Lower lobe of right lung (tissue), 2 donors: ENCODE measurements at places on chromosomes 2 and 18. TPM values are rescaled to one million over a fixed set of nuclear protein-coding genes. Genes with fewer than 3 reads are reported as not detected.

The CPO gene
- not detected for total RNA-seq

DNA sequence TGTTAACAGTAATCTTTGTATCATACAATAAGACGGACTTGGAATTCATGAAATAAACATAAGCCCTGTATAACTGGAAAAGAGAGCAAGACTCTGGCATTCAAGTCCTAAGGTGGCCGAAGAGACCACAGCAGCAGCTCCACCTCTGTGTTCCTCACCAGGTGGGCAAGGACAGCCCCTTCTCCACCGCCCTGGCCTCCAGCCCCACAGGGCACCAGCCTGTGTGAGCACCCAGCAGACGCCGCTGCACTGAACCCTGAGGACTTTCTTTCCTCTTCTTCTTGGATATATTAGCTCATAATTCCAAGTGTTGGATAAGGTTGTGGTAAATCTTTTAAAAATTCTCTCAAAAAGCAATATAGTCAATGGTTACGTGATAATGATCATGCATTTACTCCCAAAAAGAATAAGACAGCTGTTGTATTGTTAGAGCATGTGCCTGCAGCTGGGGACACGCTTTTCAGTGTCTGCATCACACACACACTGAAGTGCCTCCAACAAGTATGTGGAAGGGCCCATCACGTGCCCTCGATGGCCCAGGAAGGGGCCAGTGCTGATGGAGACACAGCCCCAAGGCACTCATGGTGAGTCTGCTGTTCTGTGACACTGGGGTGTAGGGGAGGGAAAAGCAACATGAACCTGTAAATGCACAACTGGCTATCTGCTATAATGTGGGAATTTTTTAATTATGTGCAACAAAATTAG is 26.8 kb downstream of the FAM178B start:
- H3K4me3 ChIP-seq, result no peak overlapping the region
- peaks cover 3% of the 10 kb centered on the region for H3K4me1 ChIP-seq
- H3K27ac ChIP-seq, result no peak overlapping the region
- no peak for DNase-seq
- H3K36me3 ChIP-seq, result no peaks in the 10 kb centered on the region

DNA sequence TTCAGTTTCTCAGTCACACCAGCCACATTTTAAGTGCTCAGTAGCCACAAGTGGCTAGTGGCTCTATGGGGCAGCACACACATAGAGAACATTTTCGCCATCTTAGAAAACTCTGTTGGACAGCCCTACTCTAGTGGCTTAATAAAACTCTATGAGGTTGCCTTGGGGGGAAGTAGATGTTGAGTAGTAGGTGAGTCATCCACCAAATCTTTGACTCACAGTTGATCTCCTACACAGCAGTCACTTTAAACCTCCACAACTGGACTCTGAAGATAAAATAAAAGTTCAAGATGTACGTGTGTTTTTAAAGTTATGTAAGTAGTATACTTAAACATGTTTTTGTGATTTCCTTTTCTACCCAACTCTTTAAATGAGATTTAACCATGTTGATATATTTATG is 379.0 kb downstream of the SETBP1 start:
- no peak overlapping the region for H3K27ac ChIP-seq
- no peak for DNase-seq
- H3K4me3 ChIP-seq, result no peak overlapping the region
- H3K27me3 ChIP-seq, result no peaks in the 10 kb centered on the region
- H3K4me1 ChIP-seq, result no peaks in the 10 kb centered on the region

- H3K36me3 ChIP-seq, result peaks cover 51% of the 10 kb centered on the region
- no peaks in the 10 kb centered on the region for H3K27me3 ChIP-seq
- H3K4me1 ChIP-seq, result no peaks in the 10 kb centered on the region
- no peak overlapping the region for H3K27ac ChIP-seq
- no peak overlapping the region for H3K4me3 ChIP-seq
- DNase-seq, result no peak
These were observed 12.9 kb downstream of the ZNF397 start for GRCh38 chr18:35253655-35254287.

DNA sequence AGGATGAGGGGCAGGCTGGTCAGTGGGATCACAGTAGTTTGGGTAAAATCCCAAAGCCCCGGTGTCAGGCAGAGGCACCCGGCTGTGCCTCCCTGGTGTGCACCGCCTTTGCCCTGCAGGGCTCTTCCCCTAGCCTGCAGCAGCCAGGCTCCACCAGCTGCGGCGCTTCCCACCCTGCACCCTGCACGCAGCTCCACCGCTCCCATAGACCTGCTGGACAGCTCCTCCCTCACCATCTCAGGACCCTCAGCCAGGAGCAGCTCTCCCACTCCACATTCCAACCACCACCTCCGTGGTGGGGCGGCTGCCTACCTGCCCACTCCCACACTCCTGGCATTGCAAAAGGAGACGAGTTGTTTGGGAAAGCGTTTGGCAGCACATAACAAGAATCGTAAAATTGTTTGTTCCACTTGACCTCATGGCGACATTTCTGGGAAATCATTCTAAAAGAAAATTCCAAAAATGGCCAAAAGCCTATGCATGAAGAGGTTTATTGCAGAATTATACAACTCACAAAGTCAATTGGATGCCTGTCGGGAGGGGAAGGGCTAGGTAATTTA is 287.4 kb upstream of the HDAC4 start:
- no peaks in the 10 kb centered on the region for H3K27me3 ChIP-seq
- peak; percentile 22 for DNase-seq
- H3K36me3 ChIP-seq, result no peaks in the 10 kb centered on the region
- no peak overlapping the region for H3K4me3 ChIP-seq
- H3K27ac ChIP-seq, result no peak overlapping the region
- H3K4me1 ChIP-seq, result no peaks in the 10 kb centered on the region

DNA sequence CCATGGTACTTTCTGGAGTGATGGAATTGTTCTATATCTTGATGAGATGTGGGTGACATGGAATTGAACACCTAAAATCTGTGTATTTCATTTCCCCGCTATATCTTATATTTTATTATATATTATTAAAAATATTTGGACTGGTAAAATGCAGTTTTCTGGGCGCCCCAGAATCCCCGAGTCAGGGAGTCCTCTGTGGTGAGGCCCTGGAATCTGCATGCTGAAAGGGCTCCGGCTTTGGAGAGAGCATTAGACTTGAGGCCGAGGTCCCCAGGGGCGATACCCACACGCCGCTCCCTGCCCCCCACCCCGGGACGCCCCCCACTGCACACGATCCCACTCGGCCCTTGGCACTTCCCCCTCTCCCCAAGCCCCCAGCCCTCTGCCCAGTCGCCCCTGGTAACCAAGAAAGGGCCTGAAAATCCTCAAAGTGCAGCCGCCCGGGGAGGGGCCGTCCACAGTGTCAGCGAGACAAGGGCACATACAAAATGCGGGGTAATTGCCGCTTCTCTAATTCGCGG is 126.0 kb downstream of the ZFP36L2 start:
- H3K36me3 ChIP-seq, result no peaks in the 10 kb centered on the region
- peak overlapping the region; percentile 82 for H3K27ac ChIP-seq
- DNase-seq, result no peak
- no peaks in the 10 kb centered on the region for H3K27me3 ChIP-seq
- H3K4me1 ChIP-seq, result peaks cover 44% of the 10 kb centered on the region

DNA sequence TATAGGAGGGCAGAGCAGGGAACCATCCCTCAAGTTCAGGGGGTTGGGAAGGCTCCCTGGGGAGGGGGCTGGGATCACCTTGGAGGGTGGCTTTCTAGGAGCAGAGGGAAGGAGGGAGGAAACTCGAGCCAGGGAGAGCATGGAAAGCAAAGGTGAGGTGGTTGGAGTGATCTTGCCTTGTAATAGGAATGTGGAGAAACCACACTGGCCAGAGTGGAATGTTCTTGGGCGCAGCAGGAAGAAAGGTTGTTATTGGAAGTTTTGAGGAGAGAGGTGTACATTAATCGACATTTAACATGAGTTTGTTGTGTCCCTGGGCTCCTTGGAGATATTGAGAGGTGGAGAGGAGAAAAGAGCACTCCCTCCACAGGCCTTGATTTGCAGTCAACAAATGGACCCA is 272.2 kb downstream of the PRKCE start:
- H3K27ac ChIP-seq, result peak overlapping the region; percentile 49
- H3K4me3 ChIP-seq, result no peak overlapping the region
- DNase-seq, result no peak

GRCh38 chr2:200306931-200307723 is 634 bp downstream of the SPATS2L start:
- H3K36me3 ChIP-seq, result no peaks in the 10 kb centered on the region
- H3K4me3 ChIP-seq, result peak overlapping the region; percentile 79
- peak; percentile 63 for DNase-seq
- no peaks in the 10 kb centered on the region for H3K27me3 ChIP-seq
- H3K27ac ChIP-seq, result peak overlapping the region; percentile 89

GRCh38 chr2:8168022-8168717 is 513.7 kb upstream of the ID2 start:
- no peaks in the 10 kb centered on the region for H3K36me3 ChIP-seq
- no peak overlapping the region for H3K27ac ChIP-seq

DNA sequence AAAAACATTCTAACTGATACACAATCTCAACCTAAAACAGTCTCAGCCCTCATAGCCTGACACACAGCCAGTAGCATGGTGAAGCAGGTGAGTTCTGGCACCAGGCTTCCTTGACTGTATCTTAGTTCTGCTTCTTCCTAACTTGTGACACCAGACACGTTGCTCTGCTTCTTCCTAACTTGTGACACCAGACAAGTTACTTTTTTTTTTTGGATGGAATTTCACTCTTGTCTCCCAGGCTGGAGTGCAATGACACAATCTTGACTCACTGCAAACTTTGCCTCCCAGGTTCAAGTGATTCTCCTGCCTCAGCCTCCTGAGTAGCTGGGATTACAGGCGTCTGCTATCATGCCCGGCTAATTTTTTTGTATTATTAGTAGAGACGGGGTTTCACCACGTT is 6.7 kb upstream of the ATG16L1 start:
- DNase-seq, result no peak
- no peaks in the 10 kb centered on the region for H3K27me3 ChIP-seq

The FIGN gene
- 5.8 TPM for total RNA-seq

GRCh38 chr2:69689466-69689865 is 45.9 kb upstream of the AAK1 start:
- no peaks in the 10 kb centered on the region for H3K27me3 ChIP-seq
- no peaks in the 10 kb centered on the region for H3K36me3 ChIP-seq
- H3K4me1 ChIP-seq, result peaks cover 17% of the 10 kb centered on the region
- DNase-seq, result no peak
- no peak overlapping the region for H3K27ac ChIP-seq

GRCh38 chr2:32135409-32135808 is 30.3 kb upstream of the SLC30A6 start:
- no peak for DNase-seq
- no peaks in the 10 kb centered on the region for H3K27me3 ChIP-seq
